ENCODE measurements at places on chromosomes 5 and 9.

- DNase-seq: peak; percentile 84
Measured at GRCh38 chr5:56610093-56610698, 205.2 kb upstream of the MAP3K1 start.

DNA sequence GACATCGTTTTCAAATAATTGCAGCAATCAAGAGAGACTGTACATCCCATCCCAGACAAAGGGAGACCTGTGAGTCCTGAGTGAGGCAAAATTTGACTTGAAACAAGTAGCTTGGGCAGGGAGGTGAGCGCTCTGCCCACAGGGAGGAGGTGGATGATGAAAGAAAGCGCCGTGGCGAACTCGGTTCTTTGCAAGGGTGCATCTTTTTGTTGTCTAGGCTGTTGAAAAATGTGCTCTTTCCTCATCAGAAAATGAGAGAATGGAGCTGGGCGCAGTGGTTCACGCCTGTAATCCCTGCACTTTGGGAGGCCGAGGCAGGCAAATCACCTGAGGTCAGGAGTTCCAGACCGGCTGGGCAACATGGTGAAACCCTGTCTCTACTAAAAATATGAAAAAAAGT, 150.5 kb downstream of the GAPVD1 start:
- no peak for DNase-seq

GRCh38 chr5:157670662-157671591, at the start of gene C5orf52:
TSS of gene C5orf52 (plus strand) at chr5:157671533. CDS start at chr5:157671615, 82 bp downstream.
- DNase-seq: peak; percentile 50

DNA sequence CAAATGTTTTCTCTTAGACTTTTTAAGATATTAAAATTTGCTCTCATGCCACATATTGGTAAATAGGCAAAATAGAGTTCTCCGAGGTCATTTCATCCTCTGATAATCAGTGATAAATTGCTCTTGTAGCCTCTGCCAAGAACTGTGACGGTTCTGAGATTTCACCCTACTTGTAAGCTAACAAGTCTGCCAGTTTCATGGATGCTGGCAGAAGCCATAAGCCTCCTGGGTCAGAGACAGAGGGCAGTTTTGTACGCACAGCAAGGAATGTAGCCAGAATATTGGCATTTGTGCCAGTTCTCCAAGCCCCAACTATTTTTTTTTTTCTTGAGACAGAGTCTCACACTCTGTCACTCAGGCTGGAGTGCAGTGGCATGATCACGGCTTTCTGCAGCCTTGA, 945.0 kb upstream of the WWC1 start:
- DNase-seq: no peak

- DNase-seq: peak; percentile 49
Measured at GRCh38 chr9:27548055-27548741, 18.6 kb upstream of the MOB3B start.

DNA sequence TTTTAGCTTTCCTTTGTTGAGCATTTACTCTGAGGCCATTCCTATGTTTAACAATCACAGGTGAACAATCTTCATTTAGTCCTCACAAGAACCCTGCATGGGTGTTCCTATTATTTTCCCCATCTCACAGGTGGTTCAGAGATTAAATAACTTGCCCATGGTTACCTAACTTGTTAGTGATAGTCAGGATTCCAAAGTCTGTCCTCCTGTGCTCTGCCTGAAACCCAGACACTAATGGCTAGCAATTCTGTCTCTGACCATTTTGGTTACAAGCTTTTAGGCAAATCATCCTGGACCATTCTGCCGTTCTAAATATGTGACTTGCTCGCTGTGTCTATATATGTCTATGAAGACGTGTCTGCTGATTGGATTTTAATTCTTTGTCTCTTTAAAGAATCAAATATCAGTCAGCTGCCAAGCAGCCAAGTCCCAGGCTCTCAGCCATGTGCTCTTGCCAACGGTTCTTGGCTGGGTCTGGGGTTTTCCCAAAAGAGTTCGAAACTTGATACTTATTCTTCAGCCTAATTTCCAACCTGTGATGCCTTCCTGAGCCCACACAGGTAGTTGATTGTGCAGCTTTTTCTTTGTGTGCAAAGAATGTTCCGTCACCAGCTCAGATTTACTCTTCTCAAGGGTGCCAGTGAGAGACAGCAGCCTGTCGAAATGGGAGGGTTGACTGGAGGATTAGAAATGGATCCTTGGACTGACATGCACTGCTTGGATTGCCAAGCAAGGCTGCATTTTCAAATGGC, 121.7 kb downstream of the NREP start:
- no peak for DNase-seq

GRCh38 chr9:115261656-115262081, 143.7 kb upstream of the TNC start:
- DNase-seq: peak; percentile 81

- DNase-seq: peak; percentile 64
Measured at GRCh38 chr5:145811834-145812625, 23.1 kb downstream of the PRELID2 start.

DNA sequence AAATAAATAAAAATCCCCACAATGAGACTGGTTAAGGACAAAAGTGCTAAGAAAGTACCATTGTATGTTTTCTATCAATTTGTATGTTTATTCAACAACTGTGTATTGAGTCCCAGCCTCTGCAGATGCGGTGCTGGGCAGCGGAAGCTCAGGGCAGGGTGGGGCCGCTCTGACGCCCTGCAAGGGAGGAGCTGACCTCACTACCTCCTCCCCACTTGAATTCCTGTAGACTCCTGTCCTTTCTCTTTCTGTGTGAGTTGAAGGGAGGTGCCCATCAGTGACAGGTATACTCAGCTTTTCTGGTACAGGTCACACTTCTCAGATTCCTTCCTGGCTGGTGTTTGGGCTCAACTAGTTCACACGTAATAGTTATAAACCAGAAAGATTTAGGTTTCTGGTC, 27.0 kb downstream of the ANGPTL2 start:
- no peak for DNase-seq

- DNase-seq: peak; percentile 81
Measured at GRCh38 chr9:3441197-3441816, 84.5 kb downstream of the RFX3 start.

- no peak for DNase-seq
Measured at GRCh38 chr5:131416729-131417128, 152.9 kb downstream of the CDC42SE2 start.

- DNase-seq: no peak
Measured at GRCh38 chr5:122816756-122817155, 28.7 kb upstream of the SNX24 start.
